DMS 273 treated with DMSO at 0.1 percent for 48 hours (cell line): ENCODE measurements at places on chromosomes 2 and 18.
A peak's percentile ranks its signal among the peaks of the same experiment; 100 is the strongest.

GRCh38 chr2:28544036-28544346, 48.1 kb downstream of the PLB1 start:
- DNase-seq: no peak

GRCh38 chr2:230418341-230419016, 2.5 kb downstream of the SP100 start:
- no peak for DNase-seq

- DNase-seq: no peak
Measured at GRCh38 chr2:99512181-99512591, 22.4 kb upstream of the REV1 start.

DNA sequence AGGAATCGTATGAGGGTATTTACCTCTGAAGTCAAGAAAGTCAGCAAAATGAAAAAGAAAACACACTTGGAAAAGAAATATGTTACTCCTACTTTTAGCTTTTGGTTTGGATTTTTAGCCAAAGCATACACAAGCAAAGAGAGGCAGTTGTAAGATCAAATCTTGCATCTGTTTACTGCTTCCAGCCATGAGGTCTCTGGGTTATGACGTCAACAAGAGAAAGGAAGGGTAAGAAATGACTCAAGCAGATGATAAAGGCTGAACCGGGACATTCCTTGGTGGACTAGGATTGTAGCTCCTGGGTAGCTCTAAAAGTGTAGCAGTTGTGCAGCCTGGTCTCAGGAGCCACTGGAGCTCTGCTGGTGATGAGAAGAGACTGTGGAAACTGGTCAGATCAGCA, 16.8 kb downstream of the CTNNA2 start:
- DNase-seq: no peak

GRCh38 chr2:152620208-152620607, 97.1 kb downstream of the PRPF40A start:
- no peak for DNase-seq

- DNase-seq: no peak
Measured at GRCh38 chr2:101427743-101428142, 40.4 kb upstream of the CREG2 start.

GRCh38 chr2:129252781-129253460, 726.5 kb upstream of the RAB6C start:
- DNase-seq: no peak

DNA sequence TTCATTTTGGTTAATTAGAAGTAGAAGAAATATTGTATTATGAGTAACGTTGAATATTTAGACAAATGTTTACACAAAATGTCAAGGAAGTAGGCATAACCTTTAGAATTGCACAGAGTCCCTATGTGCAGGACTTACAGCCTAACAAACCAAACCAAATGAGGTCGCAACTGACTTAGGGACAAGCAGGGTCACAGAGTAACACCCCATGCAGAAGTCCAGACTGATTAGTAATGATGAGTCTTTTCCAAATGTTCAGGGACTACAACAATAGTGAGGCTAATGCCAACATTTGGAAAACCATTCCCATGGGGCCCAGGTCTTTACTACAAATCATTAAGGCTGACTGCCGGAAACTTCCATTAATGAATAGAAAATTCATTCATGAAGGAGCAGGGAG, 452.5 kb upstream of the CHAC2 start:
- no peak for DNase-seq

GRCh38 chr18:9466846-9467245, 8.5 kb upstream of the RALBP1 start:
- DNase-seq: no peak

DNA sequence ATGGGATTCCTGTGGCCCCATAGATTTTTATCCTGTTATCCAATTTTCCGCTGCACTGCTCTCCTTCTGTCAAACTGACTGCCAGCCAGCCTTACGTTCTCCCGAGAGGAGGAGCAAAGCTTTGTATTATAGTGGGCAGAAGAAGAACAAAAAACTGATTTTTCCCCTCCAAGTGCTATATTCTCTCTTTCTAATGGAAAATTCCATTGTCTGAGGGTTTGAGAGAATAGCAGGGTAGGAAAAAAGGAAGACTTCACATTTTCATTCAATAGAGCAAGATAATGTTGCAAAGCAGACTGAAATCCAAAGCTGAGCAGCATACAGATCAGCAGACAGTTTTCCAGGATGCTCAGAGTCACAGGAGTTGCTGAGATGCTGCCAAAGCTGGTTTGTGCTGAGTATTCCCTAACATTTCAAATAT, 238.0 kb downstream of the UBE2E3 start:
- peak; percentile 28 for DNase-seq

DNA sequence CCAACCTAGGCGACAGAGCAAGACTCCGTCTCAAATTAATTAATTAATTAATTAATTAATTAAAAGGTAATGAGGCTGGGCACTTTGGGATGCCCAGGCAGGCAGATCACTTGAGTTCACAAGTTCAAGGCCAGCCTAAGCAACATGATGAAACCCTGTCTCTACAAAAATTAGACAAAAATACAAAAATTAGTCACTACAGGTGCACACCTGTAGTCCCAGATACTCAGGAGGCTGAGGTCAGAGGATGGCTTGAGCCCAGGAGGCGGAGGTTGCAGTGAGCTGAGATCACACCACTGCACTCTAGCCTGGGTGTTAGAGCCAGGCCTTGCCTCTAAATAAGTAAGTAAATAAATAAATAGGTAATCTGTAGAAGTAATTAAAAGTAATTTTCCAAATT, 6.8 kb downstream of the SF3B1 start:
- no peak for DNase-seq

GRCh38 chr18:48124857-48125626, 194.6 kb upstream of the SMAD2 start:
- no peak for DNase-seq

DNA sequence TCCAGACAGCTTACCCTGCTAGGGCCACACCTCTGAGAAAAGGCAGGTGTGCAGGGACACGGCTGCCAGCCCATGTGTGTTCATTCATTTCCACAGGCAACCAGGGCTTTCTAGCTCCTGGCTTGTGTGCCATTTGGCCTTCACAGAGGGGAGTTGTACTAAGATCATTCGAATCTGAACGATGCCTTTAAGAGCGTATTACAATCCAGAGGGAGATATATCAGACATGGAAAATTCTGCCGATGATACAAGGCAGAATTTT, 64.2 kb upstream of the OTOF start:
- DNase-seq: no peak

DNA sequence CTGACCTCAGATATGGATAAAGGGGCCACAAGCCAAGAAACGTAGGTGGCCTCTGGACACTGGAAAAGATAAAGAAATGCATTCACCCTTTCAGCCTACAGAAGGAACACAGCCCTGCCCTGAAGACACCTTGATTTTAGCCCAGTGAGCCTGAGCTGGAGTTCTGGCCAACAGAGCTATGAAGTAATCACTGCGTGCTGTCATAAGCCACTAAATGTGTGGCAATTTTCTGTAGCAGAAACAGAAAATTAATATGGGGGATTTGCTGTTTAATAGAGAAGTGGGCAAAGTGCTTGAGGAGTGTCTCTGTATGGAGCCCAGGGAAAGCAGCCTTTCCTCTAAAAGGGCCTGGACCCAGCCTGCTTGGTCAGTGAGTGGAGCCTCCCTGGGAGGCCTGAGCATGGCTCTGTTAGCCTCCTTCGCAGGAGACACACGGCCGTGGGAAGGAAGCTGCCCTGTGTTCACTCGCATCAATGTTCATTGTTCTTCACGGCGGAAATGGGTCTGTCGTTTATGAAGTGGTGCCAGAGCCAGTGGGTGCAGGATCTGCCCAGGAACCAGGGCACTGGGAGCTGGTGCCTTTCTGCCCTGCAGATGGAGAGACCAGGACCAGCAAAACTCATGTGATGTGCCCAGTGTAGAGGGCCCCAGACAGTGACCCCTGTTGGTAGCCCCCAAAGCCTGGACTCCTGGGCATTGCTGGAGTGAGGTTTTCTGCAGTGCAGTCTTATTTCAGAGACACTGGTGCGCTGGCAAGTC, 268.9 kb downstream of the NDUFA10 start:
- no peak for DNase-seq

DNA sequence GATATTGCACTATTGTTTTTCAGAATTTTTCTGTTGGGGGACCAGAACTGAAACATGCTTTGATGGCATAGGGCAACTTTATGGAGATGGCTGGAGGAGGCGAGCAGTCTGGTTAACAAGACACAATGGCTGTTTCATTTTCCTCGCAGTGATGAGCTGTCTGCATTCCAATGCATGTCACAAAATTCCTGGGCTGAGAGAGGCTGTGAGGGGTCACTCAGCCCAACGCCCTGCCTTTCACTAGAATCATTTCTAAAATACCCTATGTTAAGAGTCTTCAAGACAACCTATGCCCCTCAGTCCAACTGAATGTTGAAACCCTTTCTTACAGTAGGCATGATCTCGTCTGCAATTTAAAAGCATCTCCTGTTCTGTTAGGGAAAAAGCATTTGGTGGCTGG, 1090.0 kb downstream of the BCL11A start:
- DNase-seq: no peak

DNA sequence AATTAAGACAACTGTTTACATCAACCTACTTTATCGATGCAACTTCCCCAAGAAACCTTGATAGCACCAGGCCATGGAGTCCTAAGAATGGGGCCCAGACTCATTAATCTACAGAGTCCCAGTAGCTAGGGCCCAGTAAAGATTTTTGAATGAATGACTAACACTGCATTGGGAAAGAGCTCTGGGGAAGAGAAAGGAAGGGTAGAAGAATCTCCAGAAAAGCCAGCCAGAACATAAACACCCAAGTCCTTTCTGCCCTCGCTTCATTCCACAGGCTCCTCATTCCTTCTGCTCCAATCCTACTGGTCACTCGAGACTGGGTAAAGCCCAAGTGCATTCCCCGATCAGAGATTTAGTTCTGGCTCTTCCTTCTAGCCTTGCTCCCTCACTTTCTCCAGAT, 44.3 kb downstream of the CYRIA start:
- DNase-seq: no peak

DNA sequence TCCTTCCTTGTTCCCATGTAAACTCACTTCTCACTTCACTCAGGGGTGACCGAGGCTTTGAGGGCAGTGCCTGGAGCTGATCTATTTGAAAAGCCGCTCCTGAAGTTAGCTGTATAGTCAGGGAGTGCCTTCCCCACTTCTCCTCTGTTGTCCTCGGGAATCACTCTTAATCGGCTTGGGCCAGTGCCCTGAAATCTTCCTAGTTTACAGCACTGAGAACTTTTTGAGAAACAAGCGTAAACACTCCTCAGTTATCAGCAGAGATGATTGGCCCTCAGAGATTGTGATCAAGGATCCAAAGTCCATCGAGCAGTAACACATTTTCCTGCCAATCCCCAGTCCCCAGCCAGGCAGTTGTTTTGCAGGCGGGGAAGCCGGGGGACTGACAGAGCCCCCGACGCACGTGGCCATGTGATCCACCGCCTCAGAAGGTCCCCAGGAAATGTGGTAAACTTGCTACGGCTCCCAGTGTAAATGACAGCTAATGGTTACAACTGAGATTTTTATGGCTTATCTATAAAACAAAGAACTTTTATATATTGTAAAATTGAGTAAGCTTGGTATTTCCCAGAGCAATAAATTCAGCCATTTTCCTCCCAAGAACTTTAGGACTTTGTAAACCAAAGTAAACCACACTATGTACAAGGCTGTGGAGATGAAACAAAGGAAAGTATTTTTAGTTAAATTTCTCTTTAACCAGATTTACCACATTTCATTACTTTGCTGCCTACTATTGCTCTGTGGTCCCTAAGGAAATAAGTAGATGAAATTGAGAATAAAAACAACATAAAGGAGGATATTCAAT, 53.5 kb downstream of the C18orf63 start:
- DNase-seq: no peak

DNA sequence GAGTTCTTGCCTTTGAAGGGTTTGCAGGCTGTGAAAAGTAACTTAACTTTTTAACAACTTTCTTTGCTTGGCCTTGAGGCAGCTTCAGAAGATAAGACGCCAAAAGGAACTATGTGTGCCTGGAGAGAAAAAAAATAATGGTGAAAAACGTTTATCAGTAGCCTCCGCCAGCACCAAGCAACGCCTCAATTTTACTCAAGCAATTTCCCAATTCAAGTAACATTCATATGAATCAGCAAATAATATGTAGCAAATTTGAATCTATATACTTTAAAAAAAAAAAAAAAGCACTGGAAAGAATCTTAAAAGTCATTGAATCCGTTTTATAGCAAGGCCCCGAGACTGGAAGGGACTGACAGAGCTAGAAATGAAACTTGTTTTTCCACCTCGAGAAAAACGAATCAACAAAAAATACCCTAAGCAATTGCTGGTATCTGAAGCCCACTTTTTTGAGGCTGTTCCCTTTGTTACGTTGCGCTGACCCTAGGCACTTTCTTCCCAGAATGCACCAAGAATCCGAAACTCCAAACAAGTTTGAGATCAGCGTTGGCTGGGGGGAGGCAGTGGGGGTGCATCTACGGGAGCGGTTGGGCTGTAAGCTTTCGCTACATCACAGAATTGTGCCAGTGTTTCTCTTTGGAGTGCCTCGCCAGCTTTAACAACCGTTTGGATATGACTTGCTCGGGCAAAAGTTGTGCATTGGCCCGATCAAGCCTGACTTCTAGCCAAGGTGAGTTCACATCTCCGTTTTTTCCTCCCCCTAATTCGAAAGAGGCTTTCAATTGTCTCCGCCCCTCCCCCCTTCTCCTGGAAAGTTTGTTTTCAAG, 2.7 kb upstream of the TGIF1 start:
- no peak for DNase-seq

DNA sequence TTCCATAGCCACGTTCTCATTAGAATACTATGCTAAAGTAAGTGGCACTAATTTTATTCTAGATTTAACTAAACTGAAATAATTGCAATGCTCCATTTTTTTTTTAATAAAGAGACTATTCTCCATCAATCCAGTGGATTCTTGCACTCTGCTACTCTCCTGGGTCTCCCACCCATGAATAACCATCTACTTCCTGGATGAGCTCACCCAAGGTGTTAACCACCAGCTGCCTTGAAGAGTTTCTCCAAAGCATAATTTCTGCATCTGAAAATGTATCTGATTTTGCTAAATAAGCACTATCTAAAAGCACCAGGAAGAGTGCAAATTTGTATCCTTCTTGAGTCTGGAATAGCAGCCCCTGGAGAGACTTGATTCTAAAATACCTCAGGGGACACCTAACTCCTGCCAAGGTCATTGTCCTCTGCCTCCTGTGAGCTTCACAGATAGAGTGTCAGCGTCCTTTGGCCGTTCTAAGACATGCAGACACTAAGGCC, 41.6 kb upstream of the SH3BP4 start:
- DNase-seq: no peak

GRCh38 chr2:219269362-219270054, 9.7 kb upstream of the DNAJB2 start:
- no peak for DNase-seq

- DNase-seq: no peak
Measured at GRCh38 chr2:12949406-12949805, 232.7 kb downstream of the TRIB2 start.

GRCh38 chr18:79935098-79935480, 16.4 kb downstream of the SLC66A2 start:
- no peak for DNase-seq

- no peak for DNase-seq
Measured at GRCh38 chr2:240713928-240714746, 22.5 kb downstream of the AQP12A start.

DNA sequence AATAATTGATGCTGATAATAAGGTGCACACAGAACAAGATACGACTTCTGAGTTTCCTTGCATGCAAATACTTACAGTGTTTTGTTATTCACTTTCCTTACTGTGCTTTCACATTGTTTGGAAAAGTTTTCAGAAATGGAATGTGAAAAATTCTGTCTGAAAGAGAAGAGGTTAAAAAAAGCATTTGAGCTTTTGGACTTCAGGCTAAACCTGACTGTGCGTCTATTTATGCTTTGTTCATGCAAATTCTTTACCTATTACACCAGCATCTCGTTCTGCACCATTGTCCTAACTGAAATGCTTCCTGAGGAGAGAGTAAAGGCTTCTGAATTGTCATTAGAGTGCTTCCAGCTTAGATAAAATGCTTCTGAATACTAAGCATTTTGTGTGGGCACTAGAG, 61.4 kb downstream of the LHCGR start:
- DNase-seq: no peak
